ENCODE measurements at places on chromosomes 2 and 18. TPM values are rescaled to one million over a fixed set of nuclear protein-coding genes. Genes with fewer than 3 reads are reported as not detected.

Gene APCDD1
- total RNA-seq: 1.8 TPM

Gene HNMT
- total RNA-seq: 100 TPM

Gene ESPNL
- total RNA-seq: 9.8 TPM

Gene MALL
- 4.4 TPM for total RNA-seq

Gene STPG4
- total RNA-seq: 0.72 TPM

Gene ORC2
- 14.5 TPM for total RNA-seq

Gene C1QL2
- total RNA-seq: not detected

Gene CEP192
- total RNA-seq: 29.8 TPM

Gene AMER3
- not detected for total RNA-seq

Gene REG3G
- total RNA-seq: not detected

Gene NTSR2
- total RNA-seq: not detected

Gene C2orf78
- not detected for total RNA-seq

Gene BUB1
- total RNA-seq: 7.1 TPM

Gene DYNAP
- not detected for total RNA-seq

Gene WDPCP
- total RNA-seq: 18.3 TPM

Gene TMEM169
- total RNA-seq: 0.88 TPM

Gene SERPINB3
- total RNA-seq: not detected

Gene SLC19A3
- 0.36 TPM for total RNA-seq

Gene TTN
- under 0.01 TPM for total RNA-seq

Gene LOXL3
- total RNA-seq: 97.4 TPM

Gene MATN3
- total RNA-seq: 2.4 TPM

Gene CERKL
- not detected for total RNA-seq

Gene RAB27B
- 99.0 TPM for total RNA-seq

Gene NAT8
- not detected for total RNA-seq

Gene CD226
- total RNA-seq: 0.36 TPM

Gene ZNF516
- 16.3 TPM for total RNA-seq

Gene RAD51AP2
- not detected for total RNA-seq

Gene MC2R
- total RNA-seq: not detected

Gene MROH2A
- not detected for total RNA-seq

Gene SEPTIN10
- 101 TPM for total RNA-seq

Gene EFEMP1
- 1,564 TPM for total RNA-seq

Gene CELF4
- total RNA-seq: not detected

Gene CD8B
- not detected for total RNA-seq

Gene HMSD
- under 0.01 TPM for total RNA-seq

Gene RESP18
- total RNA-seq: not detected

Gene SFTPB
- total RNA-seq: not detected

Gene AQP12A
- not detected for total RNA-seq

Gene ALLC
- total RNA-seq: not detected

All from osteoblast (primary cell).